ENCODE measurements at places on chromosomes 6 and 20.
A peak's percentile ranks its signal among the peaks of the same experiment; 100 is the strongest.

- no peaks in the 10 kb centered on the region for H3K36me3 ChIP-seq
- peaks cover 23% of the 10 kb centered on the region for H3K27me3 ChIP-seq
- H3K27ac ChIP-seq = no peak overlapping the region
- DNase-seq = no peak
- no peak overlapping the region for H3K4me3 ChIP-seq
Measured at GRCh38 chr20:48319943-48320584, 507.7 kb downstream of the PREX1 start.

- no peaks in the 10 kb centered on the region for H3K27me3 ChIP-seq
- DNase-seq = no peak
- no peak overlapping the region for H3K27ac ChIP-seq
- H3K4me1 ChIP-seq = no peaks in the 10 kb centered on the region
- H3K4me3 ChIP-seq = no peak overlapping the region
- H3K36me3 ChIP-seq = no peaks in the 10 kb centered on the region
Measured at GRCh38 chr6:20112241-20112640, 100.0 kb downstream of the MBOAT1 start.

DNA sequence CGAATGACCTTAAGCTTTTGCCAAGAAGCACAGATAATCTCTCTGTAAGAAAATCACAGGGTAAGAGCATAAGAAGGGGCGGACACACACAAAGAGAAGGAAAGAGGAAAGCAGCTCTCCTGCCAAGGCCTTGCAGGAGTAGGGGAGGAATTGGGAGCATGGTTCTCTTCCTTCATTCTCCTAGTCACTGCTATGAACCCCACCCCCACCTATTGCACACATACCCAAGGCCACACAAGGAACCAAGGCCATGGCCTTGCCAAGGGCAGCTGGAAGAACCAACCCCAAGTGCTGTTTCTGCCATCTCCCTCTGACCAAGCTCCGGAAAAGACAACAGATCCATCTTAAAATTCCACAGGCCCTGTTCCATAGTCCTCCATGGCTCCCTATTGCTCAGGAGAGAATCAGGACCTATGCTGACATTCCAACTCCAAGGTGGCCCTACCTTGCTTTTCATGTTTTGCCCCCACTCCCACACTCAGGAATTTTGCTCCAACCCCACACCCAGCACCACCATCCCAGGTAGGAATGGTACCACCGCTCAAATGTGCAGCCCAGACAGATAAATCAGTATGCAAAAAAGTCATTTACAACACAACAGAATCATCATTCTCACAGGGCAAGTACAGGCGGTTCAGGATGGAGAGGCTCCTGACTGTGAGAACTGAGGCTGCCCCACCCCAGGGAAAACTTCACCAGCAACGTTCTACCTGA lies 31.3 kb downstream of the TRAM2 start:
- H3K27me3 ChIP-seq = no peaks in the 10 kb centered on the region
- H3K27ac ChIP-seq = peak overlapping the region; percentile 79
- DNase-seq = no peak
- H3K4me3 ChIP-seq = no peak overlapping the region
- H3K4me1 ChIP-seq = peaks cover 64% of the 10 kb centered on the region
- H3K36me3 ChIP-seq = peaks cover 14% of the 10 kb centered on the region

DNA sequence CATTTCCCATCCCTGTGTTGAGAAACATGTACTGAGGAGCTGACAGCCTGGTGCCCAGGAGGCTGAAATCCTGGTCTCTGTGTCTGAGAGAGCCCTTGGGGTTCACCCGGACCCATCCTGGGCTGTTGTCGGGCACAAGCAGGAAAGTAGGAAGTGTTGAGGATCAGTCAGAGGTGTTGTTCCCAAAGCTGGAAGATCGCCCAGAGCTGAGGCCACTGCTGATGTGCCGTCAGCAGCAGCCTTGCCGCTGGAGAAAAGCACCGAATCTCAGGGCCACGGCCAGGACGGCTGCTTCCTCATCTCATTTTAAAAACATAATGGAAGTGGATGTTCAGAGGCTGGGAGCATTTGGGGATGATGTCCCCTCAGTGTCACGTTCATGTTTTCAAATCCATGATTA lies 218.5 kb downstream of the UST start:
- peaks cover 19% of the 10 kb centered on the region for H3K4me1 ChIP-seq
- H3K36me3 ChIP-seq = peaks cover 2% of the 10 kb centered on the region
- no peaks in the 10 kb centered on the region for H3K27me3 ChIP-seq
- no peak overlapping the region for H3K4me3 ChIP-seq
- H3K27ac ChIP-seq = no peak overlapping the region
- no peak for DNase-seq

GRCh38 chr6:3085074-3085473 lies 16.8 kb downstream of the RIPK1 start:
- peaks cover 46% of the 10 kb centered on the region for H3K36me3 ChIP-seq
- no peak overlapping the region for H3K27ac ChIP-seq
- no peak overlapping the region for H3K4me3 ChIP-seq
- DNase-seq = peak; percentile 19
